ENCODE measurements at places on chromosomes 2 and 18.

GRCh38 chr2:144460727-144461307 is 59.1 kb downstream of the ZEB2 start:
- DNase-seq, result no peak

DNA sequence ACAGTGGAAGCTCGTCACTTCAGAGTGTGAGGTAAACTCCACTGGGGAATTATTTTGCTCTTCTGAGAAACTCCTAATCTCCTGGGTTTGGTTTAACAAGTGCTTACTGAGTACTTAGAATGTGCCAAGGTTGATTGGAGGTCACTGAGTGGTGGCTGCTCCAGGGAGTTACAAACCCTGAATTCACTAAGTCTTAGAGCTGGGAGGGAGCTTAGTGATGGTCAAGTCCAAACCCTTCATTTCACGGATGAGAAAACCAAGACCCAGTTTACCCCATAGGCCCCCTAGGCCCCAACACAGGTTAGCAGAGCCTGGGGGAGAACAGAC is 52.0 kb downstream of the SLC4A5 start:
- no peak for DNase-seq

- DNase-seq, result no peak
Measured at GRCh38 chr2:145273840-145274239, 753.9 kb upstream of the ZEB2 start.

DNA sequence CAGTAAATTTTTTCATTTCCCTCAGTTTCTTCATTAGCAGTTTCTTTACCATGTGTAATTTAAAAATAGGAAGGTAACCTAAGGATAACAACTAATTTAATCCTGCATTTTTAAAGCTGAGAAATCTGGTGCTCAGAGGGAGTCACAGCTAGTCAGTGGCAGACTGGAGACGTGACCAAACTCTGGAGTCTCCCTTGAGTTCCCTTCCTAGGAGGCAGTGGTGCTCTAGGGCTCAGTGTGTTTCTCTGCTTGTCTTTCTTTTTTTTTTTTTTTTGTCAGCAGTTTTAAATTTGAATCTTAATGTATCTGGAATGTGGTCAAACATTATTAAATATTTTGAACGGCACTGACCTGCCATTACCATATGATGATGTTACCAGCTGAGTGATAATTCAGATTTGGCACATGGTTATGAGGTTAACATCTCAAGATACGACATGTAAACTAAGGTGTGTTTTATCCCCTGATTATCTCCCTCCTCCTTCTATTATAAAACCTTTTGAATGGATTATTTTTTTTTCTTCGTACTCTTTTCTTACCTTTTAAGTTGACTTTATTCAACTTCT is 226.2 kb downstream of the GALNT13 start:
- no peak for DNase-seq

DNA sequence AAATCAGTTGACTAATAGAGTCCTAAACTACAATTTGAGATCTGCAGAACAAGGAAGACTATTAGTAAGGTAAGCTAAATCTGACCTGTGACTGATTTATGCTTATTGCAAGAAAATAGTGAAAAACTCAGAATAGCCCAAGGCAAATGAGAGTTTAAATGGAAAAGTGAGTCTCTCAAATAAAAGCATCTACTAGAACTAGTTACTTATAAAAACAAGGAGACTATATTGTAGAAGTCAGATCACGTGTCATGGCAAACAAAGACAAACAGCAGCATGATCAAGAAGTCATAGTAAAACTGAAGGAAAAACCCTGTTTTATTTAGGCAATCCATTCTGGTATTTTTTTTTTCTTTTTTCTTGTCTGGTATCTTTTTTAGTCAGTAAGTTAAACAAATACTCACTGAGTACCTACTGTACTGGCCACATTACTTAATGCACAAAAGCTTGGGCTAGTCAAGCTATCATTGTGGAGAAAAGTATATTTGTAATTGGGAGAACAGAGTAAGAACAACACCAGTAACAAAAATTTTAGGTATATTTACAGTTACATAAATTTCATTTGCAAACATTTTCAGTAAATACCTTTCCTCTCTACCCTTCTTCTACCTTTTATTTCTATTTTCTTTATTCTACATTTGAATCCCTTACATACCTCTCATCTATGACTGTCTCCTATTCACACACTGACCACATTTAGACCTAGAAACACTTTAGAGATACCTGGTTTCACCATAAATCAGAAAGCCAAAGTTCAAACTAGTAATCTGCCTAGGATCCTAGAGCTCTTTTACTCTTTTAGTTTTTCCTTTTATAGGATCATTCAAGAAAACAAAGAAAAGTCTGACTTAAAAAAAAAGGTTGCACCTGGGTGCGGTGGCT is 23.7 kb downstream of the CCDC88A start:
- no peak for DNase-seq

DNA sequence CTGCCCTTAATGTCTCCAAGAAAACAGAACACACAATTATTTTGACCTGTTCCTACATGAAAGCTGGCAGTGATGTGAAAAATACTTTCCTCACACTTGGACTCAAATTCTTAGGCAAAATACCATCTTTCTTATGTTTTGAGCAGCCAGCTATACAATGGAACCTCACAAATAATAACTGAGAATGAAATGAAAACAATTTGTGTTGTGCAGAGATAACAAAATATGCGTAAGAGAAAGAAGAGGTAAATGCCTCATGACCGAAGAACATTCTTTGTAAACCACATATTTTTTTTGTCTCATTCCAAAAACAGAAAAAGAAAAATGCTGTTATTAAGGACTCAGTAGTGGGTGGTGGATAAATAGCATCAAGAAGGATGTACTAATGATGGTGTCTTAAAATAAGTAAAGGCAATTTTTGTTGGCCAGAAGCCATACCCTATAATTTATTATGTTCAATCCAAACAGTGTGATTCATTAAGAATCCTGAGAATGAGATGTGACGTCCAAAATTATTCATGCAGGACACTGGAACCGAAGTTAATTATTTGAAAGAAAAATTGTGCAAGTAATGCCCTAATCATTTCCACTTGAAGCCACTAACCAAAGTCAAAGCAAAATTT is 193.0 kb upstream of the NETO1 start:
- no peak for DNase-seq

- DNase-seq, result no peak
Measured at GRCh38 chr18:34890486-34891085, 150.6 kb upstream of the MAPRE2 start.

DNA sequence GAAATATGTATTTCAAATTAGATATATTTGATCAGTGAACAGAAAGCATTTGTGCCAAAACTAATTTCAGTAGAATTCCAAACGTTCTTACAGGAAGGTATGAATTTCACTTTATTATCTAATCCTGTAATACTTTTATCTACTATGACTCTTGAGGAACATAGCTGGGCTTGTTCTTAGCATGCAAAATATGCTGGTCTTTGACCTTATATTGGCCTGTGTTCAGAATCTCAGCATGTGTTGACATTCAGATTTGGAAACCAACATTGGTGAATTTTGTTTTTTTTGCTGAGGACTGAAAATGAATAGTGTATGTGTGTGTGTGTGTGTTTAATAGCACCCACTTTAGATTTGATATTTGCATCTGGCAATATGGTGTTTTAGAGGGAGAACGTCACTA is 112.2 kb downstream of the MEIS1 start:
- no peak for DNase-seq

DNA sequence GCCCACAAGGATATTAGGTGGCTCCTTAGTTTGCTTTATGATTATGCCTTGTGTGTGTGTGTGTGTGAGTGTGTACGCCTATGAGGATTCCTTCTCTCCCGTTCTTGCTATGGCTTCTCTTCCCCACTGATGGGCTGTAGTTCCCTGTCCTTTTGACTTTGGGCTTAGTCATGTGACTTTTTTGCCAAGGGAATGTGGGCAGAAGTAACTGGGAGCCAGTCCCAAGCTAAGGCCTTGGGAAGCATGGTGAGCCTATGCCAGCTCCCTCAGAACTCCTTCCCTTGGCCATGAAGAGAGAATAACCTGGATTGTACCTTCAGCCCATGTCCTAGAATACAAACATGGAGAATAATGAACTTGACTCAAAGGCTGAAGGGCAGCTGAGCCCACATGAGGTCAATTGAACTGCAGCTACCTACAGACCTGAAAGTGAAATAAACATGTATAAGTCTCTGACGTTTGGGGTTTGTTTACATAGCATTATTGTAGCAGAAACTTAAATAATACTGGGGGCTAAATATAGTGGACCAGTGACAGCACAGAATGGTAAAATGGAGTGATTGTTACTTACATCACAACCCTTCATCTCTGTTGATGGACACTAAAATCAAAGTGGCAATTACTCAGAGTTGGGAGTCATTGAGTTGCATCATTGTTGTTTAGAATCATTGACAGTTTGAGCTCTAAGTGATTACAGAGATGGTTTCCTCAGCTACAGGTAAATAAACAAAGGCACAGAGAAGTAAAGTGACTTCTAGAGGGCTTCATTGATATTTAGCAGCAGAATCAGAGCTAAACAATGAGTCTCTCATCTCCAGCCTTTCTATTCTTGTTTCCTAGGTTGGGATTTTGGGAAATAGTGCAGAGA is 15.3 kb upstream of the IL36G start:
- DNase-seq, result no peak

GRCh38 chr2:227865291-227865690 is 6.1 kb upstream of the DAW1 start:
- no peak for DNase-seq

GRCh38 chr2:231935207-231935524 is 9.0 kb upstream of the NPPC start:
- no peak for DNase-seq
